ENCODE measurements at places on chromosomes 7 and 10. TPM values are rescaled to one million over a fixed set of nuclear protein-coding genes. Genes with fewer than 3 reads are reported as not detected.
A peak's percentile ranks its signal among the peaks of the same experiment; 100 is the strongest.

The SPOCK2 gene
- total RNA-seq, result 253 TPM

GRCh38 chr10:87861566-87861952, 1.8 kb downstream of the KLLN start:
- DNase-seq, result peak; percentile 40

DNA sequence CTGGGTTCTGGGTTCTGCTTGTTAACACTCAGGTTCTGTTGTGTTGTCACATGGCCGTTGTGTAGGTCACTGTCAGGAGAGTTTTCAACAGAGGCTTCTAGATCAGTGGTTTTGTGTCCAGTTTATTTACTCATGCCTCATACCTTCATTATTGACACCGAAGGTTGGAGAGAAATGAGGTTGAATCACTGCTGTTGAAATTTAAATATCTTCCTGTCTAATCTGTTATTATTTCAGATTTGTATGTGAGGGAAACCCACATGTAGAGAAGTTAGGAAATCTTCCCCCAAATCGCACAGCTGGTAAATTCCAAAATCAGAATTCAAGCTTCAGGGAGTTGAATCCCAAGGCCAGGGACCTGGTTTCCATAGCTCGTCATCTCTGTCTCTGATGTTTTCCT, 28.3 kb upstream of the KLF6 start:
- DNase-seq, result no peak

The SPACDR gene
- 5.4 TPM for total RNA-seq

The BICC1 gene
- not detected for total RNA-seq

GRCh38 chr10:50421026-50421719, 169.9 kb upstream of the ASAH2 start:
- DNase-seq, result peak; percentile 26

- no peak for DNase-seq
Measured at GRCh38 chr10:116487522-116488430, 58.0 kb upstream of the PNLIP start.

- no peak for DNase-seq
Measured at GRCh38 chr7:95425694-95426093, 9.1 kb downstream of the PON2 start.

DNA sequence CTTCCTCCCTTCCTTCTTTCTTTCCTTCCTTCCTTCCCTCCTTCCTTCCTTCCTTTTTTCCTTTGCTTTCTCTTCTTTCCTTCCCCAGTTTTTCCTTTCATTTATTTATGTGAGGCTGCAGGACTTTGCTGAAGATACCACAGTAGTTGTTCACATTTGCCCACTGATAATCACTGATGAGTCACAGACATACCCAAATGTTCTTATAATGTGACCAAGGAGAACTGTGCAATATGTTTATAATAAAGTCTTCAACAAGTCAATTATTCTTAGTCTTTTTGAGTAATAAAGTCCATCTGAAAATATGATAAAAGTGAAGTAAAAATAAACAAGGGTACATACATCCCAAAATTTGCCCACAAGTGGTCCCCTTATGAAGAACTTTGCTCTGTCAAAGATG, 159.7 kb downstream of the GNAI1 start:
- DNase-seq, result no peak

DNA sequence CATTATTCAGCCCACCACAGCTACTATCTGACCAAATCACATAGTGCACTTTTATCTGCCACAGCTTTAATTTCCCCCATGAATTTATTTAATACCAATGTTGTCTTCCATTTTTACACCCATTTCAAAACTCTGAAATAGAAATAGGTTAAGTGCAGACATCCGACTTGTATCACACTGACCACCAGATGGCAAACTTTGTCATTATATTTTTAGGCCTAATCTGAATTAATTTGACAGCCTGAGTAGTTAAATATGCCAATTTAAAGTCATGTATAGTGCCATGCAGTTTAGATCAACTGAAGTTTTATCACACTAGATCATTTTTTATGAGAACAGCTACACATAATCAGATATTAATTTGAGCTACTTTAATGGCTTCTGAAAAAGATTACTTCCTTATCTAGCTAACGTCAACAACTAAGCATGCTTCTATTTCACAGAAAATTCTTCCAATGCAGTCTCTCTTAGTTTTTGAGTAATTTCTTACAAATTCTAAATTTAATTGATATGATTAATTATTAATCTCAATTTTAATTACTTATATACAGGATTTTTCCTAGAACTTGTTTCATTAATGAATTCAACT, 566.4 kb downstream of the GFRA1 start:
- DNase-seq, result no peak

Data from activated T-cell treated with anti-CD3 and anti-CD28 coated beads, Interleukin-2, amount 50 U/mL, for 72 hours (primary cell).